ENCODE measurements at places on chromosomes 3 and 15.
A peak's percentile ranks its signal among the peaks of the same experiment; 100 is the strongest.

DNA sequence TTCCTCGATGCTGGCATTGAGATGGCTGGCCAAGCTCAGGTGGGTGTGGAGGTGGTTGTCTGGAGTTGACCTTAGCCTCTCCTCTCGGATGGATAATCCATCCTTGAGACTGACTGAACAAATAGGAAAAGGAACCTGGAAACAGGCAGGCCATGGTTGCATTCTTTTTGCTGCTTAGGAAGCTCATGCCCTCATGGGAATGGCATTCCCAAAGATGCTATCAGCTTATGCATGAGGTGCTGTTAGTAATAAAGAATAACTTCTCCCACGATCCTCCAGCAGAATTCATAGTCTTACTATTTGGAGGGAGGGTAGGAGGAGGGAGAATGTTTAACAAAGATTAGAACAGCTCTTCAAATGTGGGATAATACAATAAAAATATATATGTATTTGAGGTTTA lies 303.0 kb upstream of the TPM1 start:
- DNase-seq = no peak

DNA sequence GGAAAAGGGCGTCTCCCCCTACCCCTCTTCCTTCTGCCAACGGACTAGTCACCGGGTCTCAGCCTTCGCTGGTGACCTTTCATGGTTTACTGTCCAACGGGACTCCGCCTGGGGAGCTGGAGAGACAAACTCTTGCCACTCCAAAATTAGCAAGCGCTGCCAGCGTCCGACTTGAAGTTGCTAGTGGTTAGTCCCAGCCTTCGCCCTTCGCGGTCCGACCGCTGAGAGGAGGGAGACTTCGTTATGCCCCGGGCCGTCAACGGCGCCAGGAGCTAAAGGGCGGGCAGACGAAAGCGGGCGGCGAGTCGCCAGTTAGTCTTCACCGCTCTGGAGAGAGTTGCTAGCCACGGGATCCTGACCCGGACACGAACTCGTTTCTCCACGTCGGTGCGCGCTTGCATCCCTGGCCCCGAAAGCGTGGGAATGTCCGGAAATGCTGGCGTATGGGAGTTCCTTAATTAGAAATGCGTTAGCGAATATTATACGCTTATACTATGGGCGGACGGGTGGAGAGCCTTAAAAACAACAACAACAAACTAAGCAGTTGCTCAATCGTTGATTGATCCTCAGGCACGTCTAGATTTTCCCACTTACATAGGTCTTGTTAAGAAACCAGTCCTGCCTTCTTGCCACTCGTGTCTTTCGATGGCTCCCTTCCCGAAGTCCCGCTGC lies 716 bp downstream of the SMC4 start:
- DNase-seq = no peak

DNA sequence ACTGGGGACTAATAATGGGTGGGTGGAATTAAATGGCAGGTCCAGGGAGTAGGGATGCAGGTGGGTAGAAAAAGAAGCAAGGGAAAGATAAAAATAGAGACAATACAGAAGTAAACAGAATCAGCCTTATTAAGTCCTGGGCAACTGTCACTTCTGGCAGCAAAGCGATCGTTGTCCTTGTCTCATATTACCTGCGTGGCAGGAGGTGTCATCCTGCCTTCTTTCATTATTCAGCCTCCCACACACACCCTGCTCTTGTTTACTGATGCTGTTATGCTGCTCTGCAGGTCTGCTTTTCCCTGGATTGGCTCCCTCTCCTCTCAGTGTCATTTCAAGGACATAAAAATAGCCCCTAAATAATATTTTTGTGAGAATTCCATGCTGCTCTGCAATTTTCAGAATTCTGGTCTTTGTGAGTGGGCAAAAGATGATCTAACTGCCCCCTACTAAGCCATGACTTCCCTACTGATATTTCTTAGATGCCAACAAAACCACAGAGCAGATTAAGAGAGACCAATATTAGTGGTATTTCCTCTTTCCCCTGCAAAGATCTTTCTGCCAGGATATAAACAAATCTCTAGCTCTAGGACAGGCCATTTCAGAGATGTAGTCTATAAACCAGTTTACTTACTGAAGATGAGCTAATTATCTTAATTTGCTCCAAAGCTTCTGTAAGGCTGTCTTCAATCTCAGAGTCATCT lies 8.5 kb downstream of the VEPH1 start:
- no peak for DNase-seq

- DNase-seq = peak; percentile 63
Measured at GRCh38 chr3:116034086-116034485, 410.8 kb downstream of the GAP43 start.

- no peak for DNase-seq
Measured at GRCh38 chr3:175651716-175652115, 792.6 kb downstream of the NAALADL2 start.

- DNase-seq = no peak
Measured at GRCh38 chr3:148186881-148187280, 510.8 kb upstream of the AGTR1 start.

- no peak for DNase-seq
Measured at GRCh38 chr3:130384476-130385025, 39.1 kb downstream of the COL6A5 start.

DNA sequence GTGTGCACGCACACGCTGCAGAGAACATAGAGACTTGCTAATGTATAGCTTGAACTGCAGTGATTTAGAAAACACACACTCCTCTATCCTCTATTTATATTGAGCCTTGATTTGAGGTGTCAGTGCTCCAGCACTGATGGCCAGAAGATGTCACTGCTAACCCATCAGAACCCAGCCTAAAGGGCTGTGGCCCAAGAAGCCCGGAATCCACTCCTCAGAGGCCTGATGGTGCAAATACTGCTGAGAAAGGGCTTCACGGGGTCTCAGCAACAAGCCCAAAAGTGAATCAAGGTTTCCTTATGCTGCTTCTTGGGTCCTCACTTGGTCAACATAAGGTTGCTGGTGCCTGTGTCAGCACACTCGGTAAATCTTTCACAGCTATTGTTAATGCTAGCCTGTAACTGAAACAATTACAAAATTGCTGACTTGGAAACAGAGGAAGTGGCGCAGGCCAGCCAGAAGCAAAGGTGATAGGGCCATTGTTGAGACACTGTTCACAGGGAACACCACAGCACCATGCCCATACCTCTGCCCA lies 60.3 kb downstream of the HEG1 start:
- peak; percentile 87 for DNase-seq

GRCh38 chr3:139157161-139157932 lies 112.7 kb upstream of the PRR23C start:
- no peak for DNase-seq

DNA sequence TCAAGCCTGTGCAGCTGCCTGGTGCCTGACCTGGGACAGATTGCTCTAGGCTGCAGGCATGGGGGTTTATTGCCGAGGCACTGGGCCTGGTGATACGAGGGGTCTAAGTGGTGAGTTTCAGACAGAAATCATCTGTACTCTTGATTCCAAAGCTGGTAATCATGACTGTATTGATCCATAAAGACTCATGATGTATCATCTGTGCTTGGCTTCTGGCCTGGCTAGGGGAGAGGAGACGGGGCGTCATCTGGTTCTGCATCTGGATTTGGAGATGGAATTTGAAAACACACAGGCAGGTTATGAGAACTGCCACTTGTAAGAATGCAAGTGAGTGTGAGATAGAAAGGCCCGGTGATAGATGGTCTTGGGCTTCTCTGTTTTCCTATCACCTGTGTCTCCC lies 337.4 kb upstream of the C2CD4B start:
- DNase-seq = no peak

- DNase-seq = no peak
Measured at GRCh38 chr3:100761951-100762350, 52.7 kb downstream of the TFG start.

GRCh38 chr15:99092554-99093172 lies 12.2 kb upstream of the SYNM start:
- DNase-seq = no peak

GRCh38 chr3:134161898-134162615 lies 88.6 kb downstream of the RYK start:
- DNase-seq = peak; percentile 49

GRCh38 chr3:151625586-151625985 lies 108.1 kb upstream of the AADACL2 start:
- DNase-seq = no peak

GRCh38 chr3:20055020-20055775 lies 15.0 kb downstream of the KAT2B start:
- DNase-seq = no peak

DNA sequence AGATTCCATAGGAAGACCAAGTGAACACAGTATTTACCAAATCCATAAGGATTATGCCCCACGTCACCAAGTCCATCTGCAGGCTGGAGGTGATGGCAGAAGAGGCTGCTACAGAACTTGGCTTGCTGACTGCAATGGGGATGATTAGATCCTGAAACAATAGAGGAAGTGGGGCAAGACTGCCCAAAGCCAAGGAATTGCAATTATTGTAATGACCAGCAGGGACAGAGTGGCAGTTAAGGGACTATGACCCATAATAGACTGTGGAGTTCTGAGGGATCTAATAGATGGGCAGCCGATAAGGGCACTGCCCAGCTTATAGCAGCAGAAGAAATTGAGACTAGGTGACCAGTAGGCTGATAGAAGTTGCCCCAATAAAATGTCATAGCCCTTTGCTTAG lies 108.4 kb downstream of the MINAR1 start:
- DNase-seq = no peak

DNA sequence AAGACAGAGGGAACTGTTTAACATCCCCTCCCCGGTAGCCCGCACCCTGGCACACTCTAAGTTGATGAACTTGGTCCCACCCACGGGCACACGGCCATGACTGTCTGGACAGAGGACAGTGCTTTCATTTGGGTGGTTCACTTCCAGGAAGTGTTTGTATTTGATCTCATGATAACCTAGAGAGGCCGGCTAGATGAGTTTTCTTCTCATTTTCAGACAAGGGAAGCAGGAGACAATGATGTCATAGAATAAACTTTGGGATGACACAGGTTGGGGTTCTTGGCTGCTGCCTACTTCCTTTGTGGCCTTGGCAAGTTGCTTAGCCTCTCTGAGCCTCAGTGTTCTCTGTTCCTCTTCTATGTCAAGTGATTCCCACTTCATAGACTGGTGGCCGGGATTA lies 16.1 kb upstream of the LYSMD4 start:
- no peak for DNase-seq

GRCh38 chr3:69718866-69719586 lies 20.2 kb upstream of the MITF start:
- no peak for DNase-seq

DNA sequence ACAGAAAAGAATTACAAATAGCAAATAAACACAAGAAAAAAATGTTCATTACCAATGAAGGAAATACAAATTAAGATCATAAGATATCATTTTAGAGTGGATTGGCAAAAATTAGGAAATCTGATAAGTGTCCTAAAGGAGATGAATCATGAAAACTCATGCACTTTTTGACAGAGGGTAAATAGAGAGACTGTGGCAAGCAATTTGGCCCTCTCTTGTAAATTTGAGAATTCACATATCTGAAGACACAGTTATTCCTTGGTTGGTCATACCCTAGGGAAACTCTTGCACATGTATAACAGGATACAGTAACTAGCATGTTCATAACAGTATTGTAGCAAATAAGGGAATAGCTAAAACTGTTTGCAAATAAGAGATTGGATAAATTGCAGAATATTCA lies 246.0 kb upstream of the GADL1 start:
- no peak for DNase-seq

DNA sequence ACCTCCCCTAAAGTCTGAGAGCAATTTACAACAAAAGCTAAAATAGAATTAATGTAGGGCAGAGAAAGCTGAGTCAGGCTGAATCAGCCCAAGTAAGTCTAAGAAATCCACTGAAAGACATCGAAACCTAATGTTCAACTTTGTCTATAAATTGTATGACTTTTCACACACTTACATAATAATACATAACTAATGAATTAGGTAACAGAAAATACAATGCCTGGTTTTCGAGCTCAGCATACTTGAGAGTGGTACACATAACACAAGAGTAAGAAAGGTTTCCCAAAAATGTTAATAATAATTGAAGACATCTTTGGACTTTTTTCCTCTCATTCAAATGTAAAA lies 55.3 kb upstream of the VGLL4 start:
- no peak for DNase-seq

- no peak for DNase-seq
Measured at GRCh38 chr3:14519406-14519805, 20.7 kb downstream of the GRIP2 start.

DNA sequence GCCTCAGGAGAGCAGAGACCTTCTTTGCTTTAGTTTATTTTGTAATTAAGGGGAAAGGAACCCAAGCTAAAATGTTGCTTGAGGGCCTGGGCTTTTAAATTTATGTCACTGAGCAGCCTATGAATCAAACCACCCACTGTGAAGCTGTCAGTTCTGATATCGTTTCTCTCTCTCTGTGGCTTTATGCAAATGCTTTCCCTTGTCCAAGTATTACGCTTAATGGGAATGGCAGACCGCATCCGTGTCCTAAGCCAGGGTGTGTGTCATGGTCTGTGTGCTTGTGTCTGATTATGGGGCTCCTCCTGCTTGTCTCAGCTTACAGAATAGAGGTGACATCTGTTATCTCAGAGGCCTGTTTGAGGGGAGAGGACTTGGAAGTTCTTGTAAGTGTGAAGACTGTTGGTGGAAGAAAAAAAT lies 82.4 kb downstream of the EBLN2 start:
- peak; percentile 95 for DNase-seq

DNA sequence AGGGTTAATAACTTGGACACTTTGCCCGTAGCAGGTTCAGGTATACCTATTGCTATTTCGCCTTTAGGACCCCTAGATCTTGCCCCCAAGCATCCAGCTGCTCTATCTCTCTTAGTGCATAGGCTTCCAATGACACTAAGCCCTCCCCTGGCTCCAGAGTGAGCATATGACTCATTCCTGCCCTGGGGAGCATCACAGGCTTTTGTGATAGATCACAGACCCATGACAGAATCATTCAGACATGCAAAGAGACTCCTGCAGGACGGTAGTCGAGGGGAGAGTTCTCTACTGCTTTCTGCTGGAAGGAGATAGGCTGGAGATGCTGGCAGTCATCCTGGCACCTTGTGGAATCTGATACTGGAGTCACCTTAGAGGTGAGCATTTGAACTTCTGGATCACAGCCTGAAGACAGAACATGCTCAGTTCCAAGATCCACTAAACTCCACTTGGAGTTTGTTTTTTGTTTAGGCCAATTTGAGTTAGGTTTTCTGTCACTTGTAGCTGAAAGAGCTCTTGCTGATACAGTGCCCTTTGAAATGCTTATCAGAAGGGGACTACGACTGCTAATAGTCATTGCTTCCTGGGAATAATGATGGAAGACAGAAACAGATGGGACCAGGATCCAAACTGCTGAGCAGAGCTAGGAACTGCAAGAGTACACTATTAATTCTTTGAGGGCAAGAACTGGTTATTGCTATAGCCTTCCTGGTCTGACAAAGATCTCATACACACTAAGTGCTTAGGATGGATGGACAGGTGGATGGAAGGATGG lies 11.0 kb downstream of the LYSMD2 start:
- peak; percentile 85 for DNase-seq

GRCh38 chr3:16912400-16913263 lies 27.9 kb downstream of the PLCL2 start:
- DNase-seq = no peak

DNA sequence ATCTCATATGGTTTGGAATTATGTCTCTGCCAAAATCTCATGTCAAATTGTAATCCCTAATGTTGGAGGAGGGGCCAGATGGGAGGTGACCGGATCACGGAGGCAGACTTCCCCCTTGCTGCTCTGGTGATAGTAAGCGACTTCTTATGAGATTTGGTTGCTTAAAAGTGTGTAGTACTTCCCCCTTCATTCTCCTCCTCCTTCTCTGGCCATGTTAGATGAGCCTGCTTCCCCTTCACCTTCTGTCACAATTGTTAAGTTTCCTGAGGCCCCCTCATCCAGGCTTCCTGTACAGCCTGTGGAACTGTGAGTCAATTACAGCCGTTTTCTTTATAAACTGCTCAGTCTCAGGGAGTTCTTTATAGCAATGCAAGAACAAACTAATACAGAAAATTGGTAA lies 51.1 kb downstream of the NEDD4 start:
- no peak for DNase-seq

GRCh38 chr3:61252836-61253235 lies 1.6 kb upstream of the FHIT start:
- DNase-seq = no peak

Data from eye (tissue), 1 donor.